ENCODE measurements at places on chromosomes 13 and 19.

- DNase-seq = no peak
Observed at GRCh38 chr19:30593975-30594745, 222.0 kb downstream of the ZNF536 start.

GRCh38 chr19:6230991-6231448, 48.8 kb downstream of the MLLT1 start:
- DNase-seq = no peak

- no peak for DNase-seq
Observed at GRCh38 chr19:44645407-44646048, 1.8 kb downstream of the PVR start.

- DNase-seq = peak; percentile 57
Observed at GRCh38 chr13:20161275-20161950, 561 bp upstream of the GJA3 start.

DNA sequence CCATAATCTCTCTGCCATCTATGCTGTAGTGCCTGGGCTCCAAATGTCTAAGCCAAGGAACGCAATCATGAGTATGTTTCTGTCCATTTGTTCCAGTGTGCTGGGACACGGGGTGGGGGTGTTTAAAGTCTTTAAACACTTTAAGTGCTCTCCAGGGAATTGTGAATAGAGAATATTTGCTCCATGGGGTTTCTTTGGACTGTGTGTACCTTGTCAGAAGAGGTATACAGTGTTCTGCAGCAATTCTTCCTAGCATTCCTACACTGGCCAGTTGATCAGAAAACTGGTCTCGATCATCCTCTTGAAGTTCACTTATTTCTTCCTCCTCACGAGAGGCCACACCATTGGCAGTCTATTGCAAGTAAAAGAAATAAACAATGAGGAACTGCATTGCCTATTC, 35.1 kb upstream of the EEF1AKMT1 start:
- no peak for DNase-seq

GRCh38 chr19:15551293-15552004, 43.1 kb downstream of the CYP4F22 start:
- no peak for DNase-seq

- DNase-seq = no peak
Observed at GRCh38 chr19:4536798-4537197, 1.8 kb upstream of the PLIN5 start.

GRCh38 chr19:2798733-2799132, 13.4 kb downstream of the THOP1 start:
- no peak for DNase-seq

GRCh38 chr13:30751183-30751933, 16.0 kb downstream of the ALOX5AP start:
- no peak for DNase-seq

DNA sequence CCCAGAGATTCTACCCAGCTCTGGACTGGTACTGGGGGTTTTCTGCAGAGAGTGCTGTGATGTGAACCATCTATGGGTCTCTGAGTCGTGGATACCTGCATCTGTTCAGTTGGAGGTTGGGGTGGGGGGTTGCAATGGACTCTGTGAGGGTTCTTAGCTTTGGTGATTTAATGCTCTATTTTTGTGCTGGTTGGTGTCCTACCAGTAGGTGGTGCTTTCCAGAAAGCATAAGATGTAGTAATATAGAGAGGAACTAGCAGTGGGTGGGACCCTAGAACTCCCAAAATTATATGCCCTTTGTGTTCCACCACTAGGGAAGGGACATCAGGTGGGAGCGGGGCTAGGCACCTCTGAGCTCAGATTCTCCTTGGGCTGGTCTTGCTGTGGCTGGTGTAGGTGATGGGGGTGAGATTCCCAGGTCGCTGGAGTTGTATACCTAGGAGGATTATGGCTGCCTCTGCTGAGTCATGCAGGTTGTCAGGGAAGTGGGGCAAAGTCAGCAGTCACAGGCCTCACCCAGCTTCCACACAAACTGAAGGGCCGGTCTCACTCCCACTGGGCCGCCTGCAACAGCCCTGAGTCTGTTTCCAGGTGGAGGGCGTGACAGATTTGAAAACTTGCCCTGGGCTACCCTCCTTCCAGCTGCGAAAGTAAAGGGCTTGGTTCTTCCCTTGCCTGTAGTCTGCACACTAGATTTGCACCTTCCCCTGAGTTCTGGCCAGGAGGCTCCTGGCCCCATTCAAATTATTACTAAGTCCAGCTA, 573.0 kb upstream of the SLITRK1 start:
- no peak for DNase-seq

DNA sequence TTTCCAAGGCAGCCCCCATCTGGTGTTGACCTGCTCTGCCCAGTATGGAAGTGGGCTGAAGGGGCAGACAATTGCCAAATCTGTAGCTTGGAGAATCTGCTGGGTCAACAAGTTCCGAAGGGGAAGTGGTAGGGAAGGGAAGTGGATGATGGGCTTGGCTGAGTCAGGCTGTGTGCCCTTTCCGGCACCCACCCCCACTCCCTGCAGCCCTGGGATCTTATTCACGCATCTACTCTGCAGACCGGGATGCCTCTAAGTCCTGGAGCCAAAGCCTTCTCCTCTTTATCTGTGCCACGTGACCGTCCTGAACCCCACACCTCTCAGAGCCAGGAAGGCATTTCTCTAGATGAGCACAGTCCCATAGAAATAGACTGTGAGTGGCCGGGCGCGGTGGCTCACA, 7.5 kb upstream of the C5AR2 start:
- peak; percentile 75 for DNase-seq

DNA sequence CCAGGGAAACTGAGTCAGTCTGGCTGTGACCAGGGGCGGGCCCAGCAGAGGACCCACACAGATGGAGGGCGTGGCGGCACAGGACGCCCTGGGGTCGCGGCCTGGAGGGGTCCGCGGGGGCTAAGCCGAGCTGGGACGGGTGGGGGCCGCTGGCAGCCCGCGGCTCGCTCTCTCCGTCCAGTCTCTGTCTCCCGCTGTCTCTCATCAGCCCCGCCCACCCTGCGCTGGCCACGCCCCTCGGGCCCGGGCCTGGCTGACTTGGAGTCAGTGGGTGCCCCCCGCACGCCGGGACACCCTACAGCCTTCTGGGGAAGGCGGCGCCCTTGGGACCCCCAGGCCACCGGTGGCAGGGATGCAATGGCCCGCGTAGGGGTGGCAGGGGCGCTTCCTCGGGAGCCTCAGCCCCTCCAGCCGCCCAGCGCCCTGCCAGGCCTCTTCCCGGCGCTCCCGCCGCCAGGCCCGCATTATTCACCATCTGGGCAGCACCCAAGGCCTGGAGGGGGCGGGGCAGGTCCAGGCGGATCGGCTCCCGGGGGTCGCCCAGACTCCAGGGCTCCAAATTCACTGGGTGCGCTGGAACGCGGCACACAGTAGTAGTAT, at the start of gene TBXA2R:
Gene TBXA2R, minus strand, starts transcription at position 186 of the 600 bp plus-strand sequence. CDS start 6,241 bp downstream, outside the sequence.
- DNase-seq = no peak

GRCh38 chr13:110134801-110135200, 172.2 kb downstream of the COL4A1 start:
- DNase-seq = no peak

DNA sequence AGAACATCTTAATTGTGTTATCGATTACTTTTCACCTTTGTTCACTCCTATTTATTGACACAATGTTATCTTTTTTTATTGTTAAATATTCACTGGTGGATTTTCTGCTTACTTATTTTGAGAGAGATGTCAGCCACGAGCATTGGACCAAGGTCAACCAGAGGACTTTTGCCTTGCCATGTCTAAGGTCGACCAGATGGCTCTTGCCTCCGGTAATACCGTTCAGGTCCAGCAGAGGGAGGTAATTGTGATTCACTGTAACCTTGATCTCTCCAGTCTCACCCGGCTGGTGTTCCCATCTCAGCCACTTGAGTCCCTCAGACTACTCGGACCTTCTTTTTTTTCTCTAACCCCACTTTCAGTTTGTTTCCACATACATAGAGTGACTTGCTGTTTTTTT, 1438.1 kb downstream of the UQCRFS1 start:
- no peak for DNase-seq

DNA sequence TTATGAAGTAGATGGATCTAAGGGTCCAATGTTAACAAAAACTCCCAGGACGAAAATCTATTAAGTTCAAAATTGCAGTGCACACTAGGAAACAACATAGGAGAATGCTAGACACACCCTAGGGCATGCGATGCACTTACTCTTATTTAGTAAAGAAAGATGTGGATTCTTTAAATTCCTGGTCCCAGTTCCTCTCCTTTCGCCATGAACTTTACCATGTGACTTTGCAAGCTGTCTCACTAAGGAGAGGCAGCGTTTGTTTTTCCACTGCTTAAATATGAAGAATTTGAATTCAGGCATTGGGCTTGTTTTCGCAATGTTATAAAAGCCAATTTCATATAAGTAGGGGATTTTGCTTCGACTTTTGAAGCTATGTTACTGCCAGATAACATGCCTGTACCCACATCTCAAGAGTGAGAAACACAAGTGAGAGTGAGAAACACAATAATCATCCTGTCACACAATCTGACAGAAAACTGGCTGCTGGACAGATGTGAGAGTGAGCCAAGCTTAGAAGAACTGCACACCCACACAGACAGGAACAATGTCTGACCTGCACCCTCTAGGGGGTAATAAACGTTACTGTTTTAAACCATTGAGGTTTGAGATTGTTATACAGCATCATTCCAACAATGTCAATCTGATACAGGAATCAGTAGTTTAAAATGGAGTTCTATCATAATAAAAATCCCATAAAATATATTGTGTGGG, 1308.4 kb downstream of the SLITRK5 start:
- DNase-seq = no peak

DNA sequence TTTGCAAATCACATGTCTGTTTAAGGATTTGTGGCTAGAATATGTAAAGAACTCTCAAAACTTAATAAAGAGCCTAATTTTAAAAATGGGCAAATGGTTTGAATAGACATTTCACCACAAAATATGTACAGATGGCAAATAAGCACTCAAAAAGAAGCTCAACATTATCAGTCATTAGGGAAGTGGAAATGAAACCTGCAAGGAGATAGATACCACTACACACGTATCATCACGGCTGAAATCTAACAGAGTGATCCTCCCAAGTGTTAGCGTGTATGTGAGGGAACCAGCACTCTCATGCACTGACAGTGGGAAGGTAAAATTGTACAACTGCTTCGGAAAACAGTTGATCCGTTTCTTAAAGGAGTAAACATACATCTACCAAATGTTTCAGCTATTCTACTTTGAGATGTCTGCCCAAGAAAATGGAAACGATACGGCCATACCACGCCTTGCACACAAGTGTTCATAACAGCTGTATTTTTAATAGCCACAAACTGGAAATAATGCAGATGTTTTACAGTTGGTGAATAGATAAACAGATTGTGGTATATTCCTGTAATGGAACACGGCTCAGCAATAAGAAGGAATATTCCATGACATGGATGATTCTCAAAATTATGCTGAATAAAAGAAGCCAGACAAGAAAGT, 14.5 kb downstream of the ARHGEF7 start:
- no peak for DNase-seq

- no peak for DNase-seq
Observed at GRCh38 chr19:1079566-1080111, 12.7 kb downstream of the ARHGAP45 start.

DNA sequence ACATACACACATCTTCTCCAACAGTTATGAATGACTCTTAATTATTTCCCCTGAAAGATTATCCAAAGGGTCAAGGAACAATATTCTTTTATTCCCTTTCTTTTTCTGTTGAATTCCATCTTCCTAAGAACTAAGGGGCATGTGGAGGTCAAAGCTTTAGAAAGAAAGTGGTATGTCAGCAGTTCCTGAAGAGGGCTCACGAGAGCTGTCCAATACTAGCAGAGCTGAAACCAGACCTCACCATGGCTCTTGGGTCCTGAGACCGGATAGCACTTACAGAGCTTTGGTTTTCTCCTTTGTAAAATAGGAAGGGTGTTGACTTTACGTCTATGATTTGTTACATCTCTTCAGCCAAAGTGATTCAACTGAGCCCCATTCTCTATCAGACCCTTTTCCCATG, 109.8 kb upstream of the FREM2 start:
- DNase-seq = no peak

DNA sequence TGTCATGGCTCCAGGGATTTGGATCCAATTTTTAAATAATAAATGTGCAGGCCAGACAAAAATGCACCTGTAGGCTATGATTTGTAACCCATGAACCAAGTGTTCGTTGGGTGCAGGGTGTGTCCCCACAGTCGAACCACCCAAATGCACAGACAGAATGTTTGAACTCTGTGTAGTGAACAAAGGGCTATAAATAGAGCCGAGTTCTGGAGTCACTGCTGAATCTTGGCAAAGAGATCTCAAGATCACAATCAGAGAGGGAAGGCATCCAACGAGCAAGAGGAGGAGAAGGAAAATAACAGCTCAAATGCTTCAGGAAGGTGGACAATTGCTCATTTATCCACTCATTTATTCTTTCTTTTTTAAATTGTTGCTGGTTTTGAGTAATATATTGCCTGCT, 547.9 kb downstream of the FGF9 start:
- no peak for DNase-seq

GRCh38 chr13:52600666-52601065, 41.6 kb upstream of the HNRNPA1L2 start:
- DNase-seq = no peak

DNA sequence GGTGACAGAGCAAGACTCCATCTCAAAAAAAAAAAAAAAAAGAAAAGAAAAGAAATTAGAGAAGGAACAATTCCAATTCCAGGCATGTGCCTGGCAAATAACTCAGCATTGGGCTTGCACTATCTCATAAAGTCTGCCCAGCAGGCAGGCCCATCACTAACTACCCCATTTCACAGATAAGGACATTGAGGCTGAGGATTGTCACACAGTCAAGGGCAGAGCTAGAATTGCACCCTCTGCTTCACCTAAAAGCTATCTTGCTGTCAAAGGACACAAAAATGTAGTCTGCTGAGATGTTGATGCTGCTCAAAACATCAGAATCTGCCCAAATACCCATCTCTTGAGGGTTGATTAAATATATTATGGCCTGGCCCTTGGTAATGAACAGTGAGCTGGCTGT, 20.7 kb upstream of the COLGALT1 start:
- no peak for DNase-seq

DNA sequence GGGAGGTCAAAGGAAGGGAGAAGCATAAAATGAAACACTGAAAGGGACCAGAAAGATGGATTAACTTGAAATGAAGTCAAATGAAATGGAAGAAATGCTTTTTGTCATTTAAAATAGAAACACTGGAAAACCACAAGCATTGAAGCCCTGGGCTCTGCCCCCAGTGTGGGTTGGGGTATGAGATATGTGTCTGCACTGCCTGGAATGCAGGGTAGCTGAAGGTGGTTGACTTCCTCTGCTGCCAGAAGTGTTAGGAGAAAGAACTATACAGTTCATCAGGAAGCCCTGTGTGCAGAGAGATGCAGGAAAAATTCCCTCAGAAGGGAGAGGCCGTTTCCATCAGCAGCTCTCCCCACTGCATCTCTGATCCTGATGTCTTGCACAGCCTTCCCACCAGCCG, 69.2 kb downstream of the DHRS12 start:
- DNase-seq = no peak

DNA sequence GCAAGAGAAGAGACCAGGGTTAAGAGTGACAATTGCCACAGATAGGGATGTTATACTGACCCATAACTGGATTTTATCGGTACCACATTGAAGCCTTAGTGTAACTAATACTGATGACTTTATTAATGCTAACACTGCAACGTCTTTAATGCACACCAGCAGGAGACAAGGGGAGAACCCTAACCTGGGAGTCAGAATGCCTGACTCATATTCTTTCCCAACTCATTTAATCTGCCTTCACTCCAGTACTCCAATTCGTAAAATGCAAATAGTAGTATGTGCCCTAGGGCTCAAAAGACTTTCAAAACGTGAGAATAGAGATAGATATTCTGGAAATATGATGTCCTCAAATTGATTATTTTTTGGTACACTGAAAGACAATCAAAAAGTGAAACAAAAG, 62.4 kb downstream of the GPC6 start:
- DNase-seq = no peak
